ENCODE measurements at places on chromosomes 13 and 19. TPM values are rescaled to one million over a fixed set of nuclear protein-coding genes. Genes with fewer than 3 reads are reported as not detected.

Gene COLGALT1
- 66.6 TPM for total RNA-seq

Gene SERPINE3
- not detected for total RNA-seq

Gene NALCN
- 13.6 TPM for total RNA-seq

Gene LAIR1
- not detected for total RNA-seq

Gene FGF21
- not detected for total RNA-seq

Gene VSTM1
- not detected for total RNA-seq

Gene SOHLH2
- 0.93 TPM for total RNA-seq

Gene IFNL1
- total RNA-seq, result not detected

Gene USP12
- total RNA-seq, result 24.9 TPM

Gene UHRF1
- total RNA-seq, result 21.1 TPM

Gene SGCG
- not detected for total RNA-seq

All from aortic smooth muscle cell (primary cell).